Gastroesophageal sphincter (tissue), 4 donors: ENCODE measurements at places on chromosomes 1 and 21.

DNA sequence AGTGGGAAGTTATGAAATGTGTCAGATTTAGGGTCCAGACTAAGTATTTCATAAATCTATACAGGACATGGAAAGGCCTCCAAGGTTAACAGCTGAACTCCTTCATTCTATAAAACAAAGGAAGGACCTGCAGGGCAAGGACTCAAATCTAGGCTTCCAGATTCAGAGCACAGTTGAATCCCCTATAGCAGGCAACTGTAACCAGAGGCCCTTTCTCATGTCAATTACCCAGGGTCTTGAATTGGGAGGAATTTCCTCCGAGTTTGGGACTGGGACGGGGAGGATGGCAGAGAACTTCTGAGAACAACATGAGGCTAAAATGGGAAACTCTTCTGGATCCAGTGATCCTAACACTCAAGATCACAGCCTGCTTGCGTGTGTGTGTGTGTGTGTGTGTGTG, 112.9 kb upstream of the BEND5 start:
- no peak for ATAC-seq

DNA sequence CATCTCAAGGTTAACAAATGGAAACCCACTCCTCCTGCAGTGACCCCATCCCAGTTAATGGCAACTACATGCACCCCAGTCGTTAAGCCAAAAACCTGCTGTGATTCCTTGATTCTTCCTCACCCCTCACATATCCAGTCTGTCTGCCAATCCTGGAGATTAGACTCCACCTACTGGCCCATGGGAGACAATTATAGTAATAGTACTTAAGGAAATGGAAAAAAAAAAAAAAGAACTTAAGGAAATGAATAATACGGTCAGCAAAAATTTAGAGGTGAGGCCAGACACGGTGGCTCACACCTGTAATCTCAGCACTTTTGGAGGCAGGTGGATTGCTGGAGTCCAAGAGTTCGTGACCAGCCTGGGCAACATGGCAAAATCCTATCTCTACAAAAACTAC, 7.0 kb downstream of the NOL9 start:
- ATAC-seq, result no peak

- ATAC-seq, result no peak
Measured at GRCh38 chr1:241842565-241842964, 5.4 kb upstream of the EXO1 start.

- ATAC-seq, result no peak
Measured at GRCh38 chr1:223136086-223136485, 7.0 kb downstream of the TLR5 start.

GRCh38 chr1:3654549-3655281, 2.4 kb downstream of the TP73 start:
- no peak for ATAC-seq

DNA sequence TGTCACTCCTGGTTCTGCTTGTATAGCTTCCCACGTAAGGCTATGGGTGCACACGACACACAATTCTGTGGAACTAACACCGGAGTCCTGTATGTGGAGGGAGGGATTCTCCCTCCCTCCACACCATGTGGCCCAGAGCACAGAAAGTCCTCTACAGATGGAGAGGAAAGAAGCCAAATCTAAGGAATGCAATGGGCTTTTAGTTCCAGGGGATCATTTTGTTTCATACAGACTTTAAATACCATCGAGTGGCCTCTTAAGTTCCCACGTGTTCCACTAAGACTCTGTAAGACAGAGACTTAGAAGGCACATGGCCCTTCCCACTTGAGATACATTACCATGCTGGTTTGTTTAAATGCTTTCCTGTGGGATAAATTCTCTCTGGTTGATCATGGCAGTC, 156.0 kb downstream of the TGFB2 start:
- ATAC-seq, result no peak

DNA sequence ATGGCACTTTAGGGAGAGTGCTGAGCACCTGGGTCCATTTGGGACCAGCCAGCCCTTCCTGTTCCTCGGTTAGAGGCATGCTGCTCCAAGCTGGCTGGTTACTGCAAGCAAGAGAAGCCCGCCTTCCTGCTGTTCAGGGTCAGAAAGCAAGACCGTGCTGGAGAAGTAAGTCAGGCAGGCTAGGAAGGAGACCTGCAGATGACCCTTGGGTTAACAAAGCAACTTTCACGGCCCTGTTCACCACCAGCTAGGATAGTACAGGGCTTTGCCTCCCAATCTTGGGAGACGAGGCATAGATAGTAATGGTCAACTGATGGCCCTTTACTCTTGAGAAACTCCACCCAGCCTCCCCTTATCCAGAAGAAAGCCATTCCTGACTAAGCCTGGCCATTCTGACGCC, 136.1 kb downstream of the DHRS3 start:
- ATAC-seq, result no peak

GRCh38 chr1:34746785-34747637, 7.8 kb upstream of the GJB5 start:
- ATAC-seq, result no peak

DNA sequence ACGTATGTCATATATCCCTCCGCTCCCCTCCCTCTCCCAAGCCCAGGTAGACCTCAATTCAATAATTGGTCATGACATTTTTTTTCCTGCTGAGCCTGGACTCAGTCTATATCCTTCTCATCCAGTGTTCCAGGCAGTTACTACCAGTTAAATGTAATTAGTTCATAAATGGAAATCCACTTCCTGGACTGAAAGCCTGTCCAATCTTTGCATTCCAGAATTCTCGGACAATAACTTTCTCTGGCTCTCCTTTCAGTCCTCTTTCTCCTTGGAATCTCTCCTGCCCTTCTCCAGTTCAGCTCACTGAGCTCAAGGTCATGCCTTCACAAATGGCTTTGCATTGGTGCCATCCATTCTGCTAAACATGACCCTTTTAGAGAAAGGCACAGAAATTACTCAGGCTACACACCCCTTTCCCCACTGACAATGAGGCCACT, 34.8 kb downstream of the VWA5B1 start:
- ATAC-seq, result no peak

DNA sequence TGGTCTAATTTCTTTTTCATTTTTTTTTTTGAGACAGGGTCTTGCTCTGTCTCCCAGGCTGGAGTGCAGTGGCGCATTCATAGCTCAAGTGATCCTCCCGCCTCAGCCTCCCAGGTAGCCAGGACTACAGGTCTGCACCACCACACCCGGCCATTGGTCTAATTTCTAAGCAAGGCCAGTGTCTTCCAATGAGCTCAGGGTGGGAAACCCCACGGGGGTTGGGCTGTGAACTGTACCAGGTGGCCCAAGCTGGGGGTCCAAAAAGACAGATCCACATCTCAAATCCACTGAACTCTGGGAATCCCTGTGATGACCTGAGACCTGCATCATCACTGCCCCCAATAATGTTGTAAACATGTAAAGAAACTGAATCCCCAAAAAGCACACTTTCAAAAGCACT, 79.5 kb downstream of the BCAR3 start:
- no peak for ATAC-seq

- ATAC-seq, result no peak
Measured at GRCh38 chr21:25965951-25966707, 204.4 kb downstream of the APP start.

GRCh38 chr1:93874025-93874651, 4.9 kb downstream of the DNTTIP2 start:
- ATAC-seq, result no peak

- ATAC-seq, result no peak
Measured at GRCh38 chr1:31878058-31878457, 60.1 kb downstream of the PTP4A2 start.

- ATAC-seq, result peak; percentile 36
Measured at GRCh38 chr1:38512789-38513188, 346.8 kb downstream of the RRAGC start.

- no peak for ATAC-seq
Measured at GRCh38 chr1:228653748-228654147, 81.5 kb upstream of the RHOU start.

- ATAC-seq, result no peak
Measured at GRCh38 chr21:18460979-18461378, 57.4 kb upstream of the TMPRSS15 start.

GRCh38 chr1:206506405-206507283, 687 bp upstream of the RASSF5 start:
- no peak for ATAC-seq

GRCh38 chr1:87167848-87168525, 160.7 kb upstream of the LMO4 start:
- no peak for ATAC-seq

DNA sequence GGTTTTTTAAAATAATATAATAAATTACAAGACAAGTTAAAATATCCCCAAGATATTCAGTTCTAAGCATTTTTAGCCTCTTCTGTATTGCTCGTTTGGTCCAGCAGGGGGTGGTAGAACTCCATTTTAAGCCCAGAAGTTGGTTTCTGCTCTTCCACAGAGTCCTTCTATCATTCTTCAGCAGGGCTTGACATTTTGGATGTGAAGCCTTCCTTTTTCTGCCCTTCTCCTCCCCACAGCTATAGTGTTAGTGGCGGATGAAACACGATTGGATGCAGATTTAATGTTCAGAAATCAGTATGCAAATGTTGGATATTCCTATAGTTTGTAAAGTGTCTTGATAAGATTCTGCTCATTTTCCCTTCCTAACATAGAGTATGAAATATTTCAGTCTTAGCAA, 1.4 kb downstream of the NCAM2 start:
- no peak for ATAC-seq

- ATAC-seq, result no peak
Measured at GRCh38 chr1:22176258-22176657, 33.4 kb upstream of the WNT4 start.

DNA sequence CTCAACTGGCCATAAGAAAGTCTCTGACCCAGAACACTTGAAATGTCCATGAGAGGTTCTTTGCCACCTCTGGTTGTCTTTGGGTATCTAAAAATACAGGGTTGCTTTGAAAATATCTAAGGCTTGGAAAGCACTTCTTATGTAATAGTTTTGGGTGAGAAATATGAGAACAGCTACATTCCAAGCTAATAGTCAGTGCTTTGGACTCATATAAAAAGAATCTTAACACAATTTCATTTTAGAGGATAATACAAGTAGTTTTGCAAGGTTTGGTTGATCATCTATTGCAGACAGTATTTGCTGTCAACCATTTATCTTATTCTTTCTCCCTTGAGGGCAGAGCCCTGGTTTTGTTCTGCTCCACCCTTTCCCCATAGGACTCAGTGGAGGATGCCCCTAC, 207.5 kb downstream of the KCNK2 start:
- ATAC-seq, result no peak

- no peak for ATAC-seq
Measured at GRCh38 chr1:106022312-106022902, 1034.1 kb upstream of the PRMT6 start.

GRCh38 chr1:184417916-184418315, 31.1 kb downstream of the C1orf21 start:
- no peak for ATAC-seq

DNA sequence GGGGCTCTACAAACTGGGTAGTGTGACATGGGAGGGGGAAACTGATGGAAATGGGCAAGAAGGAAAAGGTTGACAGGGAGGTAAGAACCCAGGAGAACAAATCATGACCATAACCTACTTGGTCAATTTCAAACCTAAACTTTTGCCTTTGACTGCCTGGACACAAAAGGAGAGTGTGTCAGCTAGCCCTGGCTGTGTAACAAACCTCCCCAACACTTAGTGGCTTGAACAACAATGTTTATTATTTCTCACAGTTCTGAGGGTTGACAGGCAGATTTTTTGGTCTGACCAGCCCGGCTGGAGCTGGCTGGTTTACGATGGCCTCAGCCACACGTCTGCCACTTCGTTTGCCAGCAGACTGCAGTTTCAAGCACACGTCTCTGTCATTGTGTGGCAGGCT, 92.5 kb downstream of the WDR4 start:
- ATAC-seq, result no peak

- ATAC-seq, result no peak
Measured at GRCh38 chr1:156993426-156994147, 52.0 kb downstream of the ARHGEF11 start.

DNA sequence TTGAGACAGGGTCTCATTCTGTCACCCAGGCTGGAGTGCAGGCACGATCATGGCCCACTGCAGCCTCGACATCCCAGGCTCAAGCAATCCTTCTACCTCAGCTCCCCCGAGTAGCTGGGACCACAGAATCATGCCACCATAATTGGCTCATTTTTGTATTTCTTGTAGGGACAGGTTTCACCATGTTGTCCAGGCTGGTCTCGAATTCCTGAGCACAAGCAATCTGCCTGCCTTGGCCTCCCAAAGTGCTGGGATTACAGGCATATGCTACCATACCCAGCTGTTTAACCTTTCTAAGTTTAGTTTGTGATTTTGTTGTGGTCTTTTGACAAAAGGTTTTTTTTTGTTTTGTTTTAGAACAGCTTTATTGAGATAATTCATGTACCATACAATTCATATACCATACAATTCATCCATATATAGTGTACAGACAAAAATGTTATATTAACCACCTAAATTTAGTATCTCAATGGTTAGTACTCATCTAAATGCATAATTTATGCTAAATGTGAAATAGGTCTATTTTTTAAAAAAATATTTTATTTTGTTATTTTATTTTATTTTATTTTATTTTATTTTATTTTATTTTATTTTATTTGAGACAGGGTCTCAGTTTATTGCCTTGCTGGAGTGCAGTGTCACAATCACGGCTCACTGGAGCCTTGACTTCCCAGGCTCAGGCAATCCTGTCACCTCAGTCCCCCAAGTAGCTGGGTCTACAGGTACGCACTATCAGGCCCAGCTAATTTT, 8.9 kb downstream of the ZMPSTE24 start:
- no peak for ATAC-seq

DNA sequence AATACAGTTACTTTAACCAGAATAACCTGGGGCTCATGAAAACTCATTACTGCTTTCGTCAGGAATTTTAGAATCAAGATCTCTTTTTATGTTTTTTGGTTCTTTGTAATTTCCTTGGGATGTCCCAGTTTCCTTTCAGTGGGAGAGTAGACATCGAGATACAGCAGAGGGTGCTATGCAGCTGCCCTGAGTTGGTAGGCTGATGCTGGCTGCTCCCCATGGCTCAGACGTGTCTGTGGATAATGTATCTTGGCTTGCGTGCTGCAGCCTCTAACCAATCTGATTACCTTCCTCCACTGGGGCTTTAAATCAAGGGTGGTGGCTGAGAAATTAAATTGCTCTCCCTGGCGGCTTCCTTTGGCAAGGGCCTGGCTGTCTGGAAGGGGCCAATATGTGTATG, 253.7 kb downstream of the CACNA1E start:
- ATAC-seq, result no peak

- peak; percentile 6 for ATAC-seq
Measured at GRCh38 chr1:184882957-184883815, 91.1 kb downstream of the NIBAN1 start.

DNA sequence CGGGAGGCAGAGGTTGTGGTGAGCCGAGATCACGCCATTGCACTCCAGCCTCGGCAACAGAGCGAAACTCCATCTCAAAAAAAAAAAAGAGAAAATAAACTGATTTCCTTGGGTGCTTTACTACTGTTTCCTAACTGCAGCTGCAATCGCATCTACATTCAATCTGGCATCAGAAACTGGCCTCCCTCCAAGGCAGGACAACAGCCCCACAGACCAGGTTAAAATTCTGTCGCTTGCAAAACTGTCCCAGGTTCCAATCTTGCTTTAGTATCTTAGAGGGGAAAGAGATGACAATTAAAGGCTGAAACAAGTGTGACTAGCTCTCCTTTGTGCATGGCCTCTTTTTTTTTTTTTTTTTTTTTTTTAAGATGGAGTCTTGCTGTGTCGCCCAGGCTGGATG, 32.4 kb upstream of the SLC25A33 start:
- ATAC-seq, result no peak
